ENCODE measurements at places on chromosomes 16 and 17. TPM values are rescaled to one million over a fixed set of nuclear protein-coding genes. Genes with fewer than 3 reads are reported as not detected.

DNA sequence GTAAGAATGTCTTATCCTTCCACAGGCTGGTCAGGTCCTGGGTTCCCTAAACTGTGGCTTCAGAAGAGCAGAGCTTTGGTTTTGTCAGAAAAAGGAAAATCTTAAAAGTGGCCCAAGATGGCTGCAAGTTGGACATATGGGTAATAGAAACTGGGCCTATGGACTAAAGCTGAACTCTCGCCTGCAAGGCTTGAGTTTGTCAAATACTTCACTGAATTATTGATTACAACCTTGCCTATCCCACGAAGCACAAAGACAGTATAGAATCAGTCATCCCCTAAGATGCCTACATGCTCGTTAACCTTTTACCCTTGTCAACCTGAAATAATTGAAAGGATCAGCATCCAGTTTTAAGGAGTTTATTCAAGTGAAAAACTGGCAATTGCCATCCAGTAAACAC lies 20.7 kb downstream of the RNF112 start:
- no peak for DNase-seq

GRCh38 chr16:27315333-27316037 lies 1.7 kb downstream of the IL4R start:
- peak; percentile 90 for DNase-seq

PRSS21 gene
- total RNA-seq: not detected

CDH11 gene
- 139 TPM for total RNA-seq

- peak; percentile 55 for DNase-seq
Measured at GRCh38 chr17:57945996-57946797, 9.0 kb downstream of the CUEDC1 start.

DNA sequence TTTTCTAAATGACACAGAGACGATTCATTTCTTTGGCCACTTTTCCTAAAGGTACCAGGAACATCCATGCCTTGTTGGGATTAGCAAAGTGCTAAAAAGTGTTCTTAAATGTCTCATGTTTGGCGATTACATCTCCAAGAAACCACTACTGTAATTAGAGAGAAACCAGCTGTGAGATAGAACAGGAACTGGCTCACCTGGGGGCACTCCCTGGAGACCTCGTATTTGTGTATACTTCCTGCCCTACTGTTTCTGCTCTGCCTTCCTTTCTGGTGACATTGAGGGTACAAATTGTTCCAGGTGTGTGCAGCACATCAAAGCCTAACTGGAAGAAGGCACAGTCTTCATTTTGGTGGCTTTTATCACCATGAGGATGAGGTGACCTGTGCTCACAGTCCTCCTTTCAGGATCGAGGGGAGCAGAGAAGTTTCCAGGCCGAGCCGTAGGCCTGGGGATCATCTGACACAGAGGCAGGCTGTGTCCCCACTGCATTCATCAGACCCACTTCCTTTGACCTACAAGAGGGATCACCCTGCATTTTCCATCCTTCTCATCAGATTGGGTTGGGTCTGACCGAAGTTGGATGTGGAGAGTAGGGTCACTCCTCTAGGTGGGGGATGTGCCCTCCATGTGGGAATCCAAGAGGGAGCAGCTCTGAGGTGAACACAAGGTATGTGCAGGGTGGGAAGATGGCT lies 23.7 kb downstream of the CCL4 start:
- DNase-seq: no peak

GRCh38 chr17:29041091-29041490 lies 1.9 kb upstream of the PIPOX start:
- no peak for DNase-seq

GRCh38 chr16:88653101-88653500 lies 2.2 kb upstream of the CYBA start:
- DNase-seq: no peak

- DNase-seq: no peak
Measured at GRCh38 chr16:79202977-79203376, 397.6 kb downstream of the MAF start.

GCSH gene
- 22.8 TPM for total RNA-seq

WNK4 gene
- total RNA-seq: 1.2 TPM
